ENCODE measurements at places on chromosomes 2 and 18.
A peak's percentile ranks its signal among the peaks of the same experiment; 100 is the strongest.

GRCh38 chr2:45882707-45883602, 231.5 kb downstream of the PRKCE start:
- DNase-seq = no peak

- DNase-seq = no peak
These were observed 16.9 kb upstream of the PAPOLG start for GRCh38 chr2:60739156-60739555.

DNA sequence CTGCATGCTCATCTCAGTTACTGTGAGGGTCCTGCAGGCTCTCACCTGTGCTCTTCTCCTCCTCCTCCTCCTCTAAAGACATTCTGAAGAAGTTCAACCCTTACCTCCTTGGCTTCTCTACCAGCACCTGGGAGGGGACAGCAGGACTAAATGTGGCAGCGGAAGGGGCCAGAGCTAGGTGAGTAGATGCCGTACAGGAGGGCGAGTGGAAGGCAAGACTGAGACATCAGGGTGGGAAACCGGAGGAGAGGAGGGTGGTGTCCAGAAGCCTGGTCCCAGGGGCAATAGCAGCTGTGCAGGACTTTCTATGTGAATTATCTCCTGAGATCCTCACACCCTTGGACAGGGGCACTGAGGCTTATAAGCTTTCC, 124.9 kb downstream of the PLB1 start:
- no peak for DNase-seq

- no peak for DNase-seq
These were observed 43.7 kb downstream of the IKZF2 start for GRCh38 chr2:213107728-213108127.

DNA sequence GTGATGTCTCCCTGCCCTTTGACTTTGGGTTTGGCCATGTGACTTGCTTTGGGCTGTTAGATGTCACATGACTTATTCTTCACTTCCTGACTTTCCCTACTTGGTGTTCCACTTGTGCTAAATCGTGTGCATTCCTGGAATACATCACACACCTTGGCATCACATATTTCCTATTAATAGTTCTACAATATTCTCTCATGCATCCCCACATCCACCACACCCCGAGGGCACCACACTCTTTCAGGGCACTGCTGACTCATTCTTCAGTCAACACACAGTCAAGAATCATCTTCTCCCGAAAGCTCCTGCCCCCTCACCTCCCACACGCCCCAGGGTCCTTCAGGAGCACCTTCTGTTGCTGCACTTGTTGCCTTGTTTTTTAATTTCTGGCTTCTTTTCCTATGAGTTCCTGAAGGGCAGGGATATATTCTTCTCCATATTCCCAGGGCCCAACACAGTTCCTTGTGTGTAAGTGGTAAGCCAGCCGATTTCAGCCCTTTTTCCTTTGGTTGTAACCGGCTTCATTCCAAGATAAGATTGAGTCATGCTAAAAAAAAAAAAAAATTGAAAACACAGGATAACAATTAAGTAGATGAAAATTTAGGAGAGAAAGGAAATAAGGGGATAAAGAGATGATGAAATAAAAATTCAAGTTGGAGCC, 341.4 kb downstream of the SLC4A3 start:
- DNase-seq = no peak

- DNase-seq = no peak
These were observed 3.2 kb downstream of the EMX1 start for GRCh38 chr2:72920318-72921087.

- no peak for DNase-seq
These were observed 65.9 kb downstream of the IKZF2 start for GRCh38 chr2:213085538-213085937.

DNA sequence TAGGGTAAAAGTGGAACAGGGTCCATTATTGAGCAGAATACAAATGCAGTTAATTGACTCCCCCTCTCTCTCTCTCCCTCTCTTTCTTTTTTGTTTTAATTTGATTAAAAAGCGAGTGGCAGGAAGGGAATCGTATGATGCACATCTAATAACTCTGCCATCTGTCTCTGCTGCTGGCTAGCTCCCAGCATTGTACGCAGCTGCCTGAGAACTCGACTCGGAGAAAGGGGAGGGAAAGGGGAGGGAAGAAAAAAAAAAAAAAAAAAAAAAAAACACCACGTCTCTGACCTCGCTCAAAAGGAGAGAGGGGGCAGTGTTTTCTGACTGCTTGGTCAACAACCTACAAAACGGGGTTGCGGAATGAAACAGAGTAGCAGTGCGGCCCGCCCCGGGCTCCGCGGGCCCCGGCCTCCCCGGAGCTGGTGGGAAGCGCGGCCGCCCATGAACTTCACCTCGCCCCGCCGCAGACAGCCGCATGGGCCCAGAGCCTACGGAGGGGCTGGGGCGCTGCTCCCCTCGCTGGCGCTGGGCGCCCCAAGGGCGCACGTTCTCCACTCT, 265.7 kb downstream of the TCF4 start:
- DNase-seq = no peak

- peak; percentile 62 for DNase-seq
These were observed 1.1 kb downstream of the HK2 start for GRCh38 chr2:74834792-74835755.

GRCh38 chr2:189782221-189782671, 1.9 kb downstream of the ORMDL1 start:
- no peak for DNase-seq

DNA sequence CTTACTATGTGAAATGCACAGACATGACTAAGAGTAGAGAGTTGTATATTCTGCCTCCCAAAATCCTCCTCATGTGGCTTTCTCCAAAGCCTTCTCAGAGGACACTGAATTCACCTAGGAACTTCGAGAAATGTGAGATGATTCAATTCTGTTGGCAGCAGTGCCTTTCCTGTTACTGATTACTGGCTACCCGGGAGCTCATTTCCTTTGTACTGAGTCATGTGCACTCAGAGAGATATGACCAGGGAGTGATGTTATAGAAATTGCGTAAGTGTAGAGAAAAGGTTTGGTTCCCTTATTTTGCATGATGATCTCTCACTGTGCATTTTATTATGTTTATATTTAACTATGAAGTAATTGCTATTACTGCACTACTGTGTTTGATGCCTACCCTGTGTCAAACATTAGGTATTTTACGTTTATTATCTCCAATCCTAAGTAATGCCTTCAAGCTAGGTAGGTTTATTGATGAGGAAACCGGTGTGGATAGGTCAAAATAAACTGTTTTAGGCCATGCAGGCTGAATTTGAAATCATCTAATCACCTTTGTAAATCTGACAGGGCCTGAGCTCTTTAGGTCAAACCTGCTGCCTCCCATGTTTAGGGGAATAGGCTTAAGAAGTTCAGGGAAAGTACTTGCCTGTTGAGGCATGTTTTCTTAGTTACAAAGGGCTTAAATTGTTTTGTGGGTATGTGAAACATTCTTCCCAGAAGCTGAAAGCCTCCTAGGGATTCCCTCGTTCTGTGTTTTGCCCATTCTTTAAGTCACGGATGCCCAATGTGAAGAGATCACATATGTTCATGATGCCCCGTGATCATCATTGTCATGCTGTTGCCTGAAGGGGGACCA, 86.8 kb downstream of the FMNL2 start:
- no peak for DNase-seq

DNA sequence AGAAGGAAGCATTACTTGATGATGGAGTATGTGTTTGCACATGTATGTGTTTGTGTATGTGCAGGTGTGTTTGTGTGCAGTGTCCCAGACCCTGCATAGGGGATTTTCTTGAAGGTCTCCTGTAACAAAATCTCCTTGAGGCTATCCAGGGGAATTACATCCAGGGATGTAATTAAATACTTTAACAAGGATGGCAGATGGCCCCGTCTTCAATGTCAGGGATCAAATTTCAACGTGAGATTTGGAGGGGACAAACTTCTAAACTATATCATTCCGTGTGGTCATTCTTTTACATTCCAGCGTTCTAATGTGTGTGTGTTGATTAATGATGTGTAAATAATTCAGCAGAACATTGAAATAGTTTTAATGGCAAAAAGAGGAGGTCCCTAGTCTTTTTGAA, 3.3 kb downstream of the UGT1A9 start:
- DNase-seq = no peak

GRCh38 chr2:11346023-11346482, 1.6 kb upstream of the ROCK2 start:
- no peak for DNase-seq

DNA sequence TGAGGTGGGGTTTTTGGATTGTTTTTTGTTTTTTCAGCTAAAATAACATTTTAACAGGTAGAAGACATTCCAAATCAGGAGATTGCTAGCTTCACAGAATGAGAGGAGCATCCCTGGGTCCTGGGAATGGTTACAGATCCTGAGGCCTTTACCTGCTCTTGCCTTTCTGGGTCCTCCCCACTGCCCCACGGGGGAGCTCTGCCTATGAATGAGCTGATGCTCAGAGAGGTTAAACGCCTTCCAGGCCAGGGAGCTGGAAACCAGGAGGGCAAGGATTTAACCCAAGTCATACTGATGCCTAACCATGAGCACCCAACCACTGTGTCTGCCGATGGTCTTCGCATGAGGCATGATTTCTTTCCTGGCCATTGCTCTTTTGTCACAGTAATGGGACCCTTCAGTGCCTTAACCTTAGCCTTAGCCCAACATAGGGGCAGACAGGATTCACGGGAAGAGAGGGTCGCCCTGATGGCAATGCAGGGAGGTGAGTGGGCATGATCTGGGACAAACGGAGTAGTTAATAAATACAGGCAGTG, 16.1 kb downstream of the MOCOS start:
- no peak for DNase-seq

DNA sequence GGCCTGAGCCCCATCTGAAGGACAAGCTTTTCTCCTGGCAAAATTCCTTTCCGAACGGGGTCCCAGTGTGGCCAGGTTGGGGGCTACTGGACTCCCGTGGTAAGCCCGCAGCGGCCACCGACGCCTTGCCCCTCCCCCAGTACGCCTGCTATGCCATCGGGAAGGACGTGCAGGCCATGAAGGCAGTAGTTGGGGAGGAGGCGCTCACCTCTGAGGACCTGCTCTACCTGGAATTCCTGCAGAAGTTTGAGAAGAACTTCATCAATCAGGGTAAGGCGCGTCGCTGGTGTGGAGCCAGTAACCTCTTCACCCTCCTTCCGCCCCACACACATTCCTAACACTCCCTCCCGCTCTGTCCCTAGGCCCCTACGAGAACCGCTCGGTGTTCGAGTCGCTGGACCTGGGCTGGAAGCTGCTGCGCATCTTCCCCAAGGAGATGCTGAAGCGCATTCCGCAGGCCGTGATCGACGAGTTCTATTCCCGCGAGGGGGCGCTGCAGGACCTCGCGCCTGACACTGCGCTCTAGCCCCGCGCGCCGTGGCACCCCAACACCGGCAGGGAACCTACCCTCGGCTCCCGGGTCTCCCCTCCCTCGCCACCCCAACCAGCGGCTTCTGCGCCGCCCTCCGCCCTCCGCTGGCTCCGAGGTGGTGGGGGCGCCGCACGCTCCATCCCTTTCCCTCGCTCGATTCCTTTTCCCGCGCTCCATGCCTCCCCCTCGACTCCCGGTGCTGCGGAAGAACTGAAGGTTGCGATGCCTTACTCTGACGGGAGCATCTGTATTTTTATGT, 13.6 kb upstream of the ANKRD53 start:
- peak; percentile 59 for DNase-seq

- no peak for DNase-seq
These were observed 26.7 kb downstream of the CYP27C1 start for GRCh38 chr2:127193164-127193966.

- no peak for DNase-seq
These were observed 6.3 kb upstream of the RMDN2 start for GRCh38 chr2:37918742-37919186.

DNA sequence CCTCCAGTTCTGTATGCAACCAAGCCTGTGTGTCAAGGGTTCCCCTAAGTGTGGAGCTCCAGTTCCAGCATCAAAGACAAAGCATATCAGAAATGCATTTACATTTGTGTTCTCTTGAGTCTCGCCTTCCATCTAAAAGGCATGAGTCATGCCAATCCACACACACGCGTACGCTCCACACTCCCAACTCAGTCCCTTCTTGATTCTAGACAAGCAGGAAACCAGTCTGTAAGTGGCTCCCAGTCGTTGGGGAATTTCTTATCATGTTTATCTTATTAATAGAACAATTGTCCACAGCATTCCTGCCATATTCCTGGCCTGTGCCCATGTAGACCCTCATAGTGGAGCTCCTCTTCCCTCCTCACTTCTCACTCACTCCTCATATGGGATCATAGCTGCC, 86.4 kb upstream of the SLC35G4 start:
- DNase-seq = no peak

GRCh38 chr18:9913151-9913525, 678 bp upstream of the VAPA start:
- DNase-seq = no peak

DNA sequence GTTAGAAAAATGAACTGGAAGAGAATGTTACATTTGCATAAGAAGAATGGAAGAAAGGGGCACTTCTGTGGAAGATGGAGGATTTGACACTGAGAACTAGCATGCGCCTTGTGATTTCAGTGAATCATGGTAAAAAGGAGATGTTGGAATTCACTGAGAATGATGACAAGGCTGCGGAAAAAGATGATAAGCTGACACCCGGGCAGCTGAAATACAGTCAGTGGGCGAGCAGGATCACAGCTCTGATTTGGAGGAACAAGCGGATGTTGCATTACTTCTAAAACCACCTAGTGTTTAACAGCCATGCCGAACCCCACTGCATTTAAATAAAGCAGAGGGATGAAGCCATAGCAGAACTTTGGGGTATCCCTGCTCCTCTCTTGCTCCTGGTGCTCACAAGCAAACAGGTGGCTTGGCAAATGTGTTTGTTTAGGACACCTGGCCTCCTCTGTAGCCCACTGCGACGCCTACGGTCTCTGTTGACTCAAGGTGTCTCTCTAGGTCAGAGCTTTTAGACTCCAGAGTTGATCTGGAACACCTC, 134.9 kb downstream of the NDUFA10 start:
- no peak for DNase-seq

DNA sequence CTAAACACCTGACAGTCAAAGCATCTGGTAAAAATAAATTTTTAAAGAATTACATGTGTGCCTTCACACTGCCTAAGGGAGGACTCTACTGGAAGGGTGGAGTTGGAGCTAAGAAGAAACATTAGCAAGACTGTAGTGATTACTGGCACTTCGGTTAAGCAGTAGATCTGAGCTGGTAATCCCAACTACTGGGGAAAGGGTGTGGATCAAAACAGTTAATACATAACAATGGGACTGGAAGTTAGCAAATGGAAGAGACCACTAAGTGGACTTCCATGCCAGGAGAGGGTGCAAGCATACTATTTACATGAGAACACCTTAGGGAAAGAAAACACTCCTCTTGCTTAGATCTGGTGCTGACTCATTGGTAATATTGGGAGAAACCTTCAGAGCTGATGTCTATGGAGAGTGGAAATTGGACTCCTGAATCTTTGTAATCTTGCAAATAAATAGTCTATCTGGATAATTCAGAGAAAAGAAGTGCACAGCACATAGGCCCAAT, 519.6 kb upstream of the LINC00305 start:
- DNase-seq = no peak

DNA sequence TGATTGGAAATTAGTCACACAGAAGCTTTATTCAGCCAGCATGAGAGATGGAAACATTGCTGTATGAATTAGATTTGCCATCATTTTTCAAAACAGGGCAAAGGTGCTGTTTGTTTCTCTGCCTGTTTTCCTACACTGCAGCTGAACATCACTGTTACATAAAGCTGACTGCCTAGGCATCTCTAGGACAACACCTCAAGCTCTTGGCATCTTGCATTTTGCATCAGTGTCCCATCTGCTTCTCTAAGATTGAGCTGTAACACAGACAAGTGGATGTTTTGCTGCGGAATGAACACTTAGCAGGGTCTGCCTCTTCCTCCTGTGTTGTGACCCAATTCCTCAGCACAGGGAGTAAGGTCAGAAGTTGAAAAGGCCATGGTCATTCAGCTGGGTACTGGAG, 4.9 kb downstream of the CCT7 start:
- no peak for DNase-seq

Data from stimulated activated CD8-positive, alpha-beta memory T cell treated with anti-CD3 and anti-CD28 coated beads, Interleukin-15, amount 100 ng/mL, for 4 hours (primary cell).